ENCODE measurements at places on chromosomes 2 and 18.

DNA sequence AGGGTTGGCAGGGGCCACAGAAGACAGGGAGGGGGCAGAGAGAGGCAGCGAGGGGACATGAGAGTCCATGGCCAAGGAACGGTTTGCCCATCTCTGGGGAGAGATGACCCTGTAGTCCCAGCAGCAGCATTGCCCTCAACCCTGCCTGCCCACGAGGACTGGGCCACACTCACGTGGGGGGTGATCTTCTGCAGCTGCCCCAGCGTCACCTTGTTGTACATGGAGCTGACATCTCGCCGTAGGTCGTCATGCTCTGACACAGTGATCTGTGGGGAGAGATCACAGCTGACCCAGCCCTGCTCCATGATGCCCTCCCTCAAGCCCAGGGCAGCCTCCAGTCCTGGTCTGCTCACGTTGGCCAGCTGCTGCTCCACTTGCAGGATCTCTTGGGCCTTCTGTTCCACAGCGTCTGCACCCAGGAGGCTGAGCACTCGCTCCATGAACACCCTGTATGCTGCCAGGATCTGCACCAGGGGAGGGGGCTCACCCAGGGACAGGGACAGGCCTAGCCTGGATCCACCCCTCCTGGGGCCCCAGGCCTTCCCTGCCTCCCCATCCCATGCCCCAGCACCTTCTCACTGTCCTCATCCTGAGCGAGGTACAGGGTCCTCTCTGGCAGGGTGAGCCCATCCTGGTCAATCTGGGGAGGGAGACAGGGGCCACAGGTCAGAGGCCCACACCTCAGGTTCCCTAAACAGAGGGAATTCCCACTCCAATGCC, 2.8 kb downstream of the ECEL1 start:
- no peak for DNase-seq

GRCh38 chr18:48072428-48073204, 142.2 kb upstream of the SMAD2 start:
- DNase-seq, result no peak

DNA sequence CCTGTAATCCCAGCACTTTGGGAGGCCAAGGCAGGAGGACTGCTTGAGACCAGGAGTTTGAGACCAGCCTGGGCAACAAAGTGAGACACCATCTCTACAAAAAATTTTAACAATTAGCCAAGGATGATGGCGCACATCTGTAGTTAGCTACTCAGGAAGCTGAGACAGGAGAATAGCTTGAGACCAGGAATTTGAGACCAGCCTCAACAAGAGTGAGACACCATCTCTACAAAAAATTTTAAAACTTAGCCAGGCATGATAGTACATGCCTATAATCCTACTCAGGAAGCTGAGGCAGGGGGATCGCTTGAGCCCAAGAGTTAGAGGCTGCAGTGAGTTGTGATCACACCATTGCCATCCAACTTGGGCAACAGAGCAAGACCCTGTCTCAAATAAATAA, 7.0 kb downstream of the MEMO1 start:
- DNase-seq, result no peak

- DNase-seq, result no peak
Measured at GRCh38 chr2:152251211-152251610, 75.6 kb upstream of the STAM2 start.

DNA sequence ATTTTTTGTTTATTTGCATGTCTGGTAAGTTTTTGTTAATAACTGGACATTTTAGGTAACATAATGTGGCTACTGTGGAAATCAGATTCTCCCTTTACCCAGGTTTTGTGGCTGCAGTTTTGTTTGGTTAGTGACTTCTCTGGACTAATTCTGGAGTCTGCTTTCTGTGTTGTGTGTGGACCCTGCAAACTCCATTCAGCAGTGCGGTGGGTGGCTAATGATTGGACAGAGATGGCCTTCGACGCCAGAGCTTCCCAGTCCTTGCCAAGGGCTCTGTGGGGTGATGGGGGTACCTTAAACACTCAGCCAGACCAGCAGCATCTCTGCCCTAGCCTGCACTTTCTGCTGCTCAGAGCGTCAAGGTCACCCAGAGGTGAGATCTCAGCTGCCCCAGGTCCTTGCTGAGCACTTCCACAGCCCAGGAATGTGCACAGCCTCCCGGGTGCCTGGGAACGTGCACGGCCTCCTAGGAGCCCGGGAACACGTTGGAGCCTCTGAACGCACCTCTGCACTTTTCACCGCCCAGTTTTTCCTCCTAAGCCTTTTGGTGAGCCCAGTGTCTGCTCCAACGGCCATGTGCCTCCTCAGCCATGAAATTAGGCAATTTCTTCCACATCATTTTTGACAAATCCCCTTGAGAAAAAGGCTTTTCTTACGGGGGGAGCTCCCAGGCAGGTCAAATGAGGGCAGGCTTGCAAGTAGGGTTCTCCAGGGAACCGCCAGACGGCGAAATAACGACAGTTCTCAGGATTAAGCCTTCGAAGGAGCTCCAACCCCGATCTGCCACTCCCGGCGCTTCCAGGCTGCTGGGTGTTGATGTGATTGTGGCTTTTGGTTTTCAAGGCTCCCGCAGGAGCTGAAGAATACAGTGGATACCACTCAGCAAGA, 35.2 kb upstream of the KLF11 start:
- DNase-seq, result peak; percentile 78

- no peak for DNase-seq
Measured at GRCh38 chr2:226837787-226838603, 2.1 kb downstream of the RHBDD1 start.

DNA sequence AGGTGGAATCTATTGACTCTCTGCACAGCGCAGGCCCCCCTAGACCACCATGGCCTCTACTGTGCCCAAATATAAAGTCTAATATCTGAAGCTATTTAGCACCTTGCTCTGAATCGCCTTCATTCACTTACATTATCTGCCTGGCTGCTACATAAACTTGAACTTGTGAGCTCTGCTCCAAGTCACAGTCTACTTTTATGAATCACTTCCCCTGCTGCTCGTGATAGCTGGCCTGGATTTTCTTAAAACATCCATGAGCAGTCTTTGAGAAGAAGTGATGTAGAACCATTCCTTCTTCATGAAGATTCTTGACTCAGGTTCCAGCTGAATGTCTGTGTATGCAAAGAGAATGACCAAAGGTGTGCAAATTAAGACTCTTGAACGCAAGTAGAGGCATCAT, 359.5 kb downstream of the RND3 start:
- no peak for DNase-seq

- no peak for DNase-seq
Measured at GRCh38 chr2:128493880-128494279, 175.2 kb upstream of the HS6ST1 start.

DNA sequence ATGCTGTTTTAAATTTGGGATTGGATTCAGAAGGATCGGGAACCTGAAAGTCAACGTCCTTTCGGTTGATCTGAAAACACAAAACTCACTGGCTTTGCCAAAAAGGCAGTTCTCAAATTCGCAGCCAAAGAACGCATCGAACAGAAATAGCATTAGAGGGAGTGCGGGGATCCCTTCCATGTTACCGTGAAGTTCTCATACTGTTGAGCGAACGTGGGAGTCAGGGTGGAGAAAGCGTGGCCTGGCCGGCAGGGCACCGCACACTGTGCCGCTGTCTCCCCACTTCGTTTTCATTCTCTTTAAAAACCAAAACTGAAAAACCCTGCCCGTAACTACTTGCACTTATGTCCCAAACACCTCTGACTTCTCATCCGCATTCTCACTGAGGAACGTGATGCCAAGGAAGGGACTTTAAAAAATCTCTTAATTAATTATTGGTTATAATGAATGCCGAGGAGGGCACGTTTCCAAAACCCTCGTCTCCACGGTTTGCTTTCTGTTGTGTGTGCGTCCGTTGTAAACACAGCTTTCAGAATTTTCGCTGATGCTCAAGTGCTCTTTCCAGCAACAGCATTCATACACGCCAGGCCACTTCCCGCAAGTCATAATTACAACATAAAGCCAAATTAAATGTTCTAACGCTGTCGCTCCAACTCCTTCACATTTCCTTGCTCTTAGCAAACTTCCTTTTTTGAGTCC, 60.9 kb upstream of the TWIST2 start:
- DNase-seq, result no peak

- DNase-seq, result no peak
Measured at GRCh38 chr18:38933322-38933721, 1367.7 kb upstream of the CELF4 start.

DNA sequence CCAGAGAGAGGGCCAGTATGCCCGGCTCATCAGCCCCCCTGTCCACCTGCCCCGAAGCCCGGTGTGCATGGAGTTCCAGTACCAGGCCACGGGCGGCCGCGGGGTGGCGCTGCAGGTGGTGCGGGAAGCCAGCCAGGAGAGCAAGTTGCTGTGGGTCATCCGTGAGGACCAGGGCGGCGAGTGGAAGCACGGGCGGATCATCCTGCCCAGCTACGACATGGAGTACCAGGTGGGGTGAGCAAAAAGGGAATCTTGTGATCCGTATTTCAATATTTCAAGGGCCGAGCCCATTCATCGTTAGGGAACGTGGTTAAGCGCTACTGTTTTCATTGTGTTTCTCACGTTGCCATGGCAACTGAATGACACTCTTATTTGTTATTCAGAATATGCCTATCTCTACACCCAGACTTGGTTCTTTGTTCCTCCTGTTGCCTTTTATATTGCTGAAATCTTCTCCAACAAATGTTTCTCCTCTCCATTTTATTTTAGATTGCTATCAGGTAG, 81.5 kb downstream of the NRP2 start:
- no peak for DNase-seq

- DNase-seq, result no peak
Measured at GRCh38 chr2:86634352-86634751, 10.7 kb upstream of the RNF103 start.
